ENCODE measurements at places on chromosomes 13 and 19.

- no peak for DNase-seq
These were observed 132.9 kb downstream of the RAP2A start for GRCh38 chr13:97566907-97567306.

DNA sequence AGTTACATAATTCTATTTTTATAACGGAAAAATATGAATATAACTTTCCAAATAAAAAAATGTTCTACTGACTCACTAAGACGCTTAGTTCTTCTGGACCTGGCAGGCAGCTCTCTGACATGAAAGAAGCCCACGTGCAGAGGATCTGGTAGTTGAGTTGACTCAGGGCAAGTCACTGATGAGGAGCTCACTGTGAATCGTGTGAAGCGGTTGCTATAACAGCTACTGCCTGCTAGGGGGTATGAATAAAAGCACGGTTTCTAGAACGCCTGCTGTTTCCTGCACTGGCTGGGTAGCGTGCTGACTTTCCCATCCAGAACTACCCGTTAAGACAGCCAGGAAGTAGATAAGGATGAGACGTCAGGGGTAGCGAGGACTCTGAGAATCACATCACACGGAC, 54.7 kb upstream of the WASF3 start:
- no peak for DNase-seq

DNA sequence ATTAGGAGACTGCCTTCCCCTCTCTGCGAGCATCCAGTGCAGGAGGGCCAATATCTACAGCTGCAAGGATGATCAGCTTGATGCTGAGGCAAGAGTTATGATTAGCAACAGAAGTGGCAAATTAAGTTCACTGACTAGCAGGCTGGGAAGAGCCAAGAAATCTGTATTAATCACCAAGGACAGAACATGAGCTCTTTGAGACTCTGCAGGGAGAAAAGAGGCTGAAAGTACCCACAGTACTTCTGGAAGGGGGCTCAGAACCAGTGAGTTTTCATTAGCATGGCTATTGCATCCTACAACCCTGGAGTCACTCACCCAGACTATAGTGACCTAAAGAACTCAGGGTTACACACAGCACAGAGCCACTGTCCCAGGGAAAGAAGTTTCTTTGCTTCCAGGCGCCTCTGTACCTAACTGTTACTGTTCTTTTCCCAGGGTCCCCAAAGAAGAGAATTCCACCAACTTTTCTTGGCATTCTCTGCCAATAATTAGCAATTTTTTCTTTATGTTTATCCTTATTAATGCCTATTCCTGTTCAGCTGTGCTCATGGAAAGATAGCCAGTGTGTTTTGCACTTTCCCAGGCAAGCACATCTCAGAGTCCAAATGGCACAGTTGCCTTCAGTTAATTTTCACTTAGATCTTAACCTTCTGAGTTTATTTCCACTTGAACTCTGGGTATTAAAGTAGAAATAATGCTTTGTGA, 25.8 kb upstream of the MEDAG start:
- no peak for DNase-seq

- DNase-seq, result no peak
These were observed 291.9 kb downstream of the PCDH20 start for GRCh38 chr13:61123538-61124289.

DNA sequence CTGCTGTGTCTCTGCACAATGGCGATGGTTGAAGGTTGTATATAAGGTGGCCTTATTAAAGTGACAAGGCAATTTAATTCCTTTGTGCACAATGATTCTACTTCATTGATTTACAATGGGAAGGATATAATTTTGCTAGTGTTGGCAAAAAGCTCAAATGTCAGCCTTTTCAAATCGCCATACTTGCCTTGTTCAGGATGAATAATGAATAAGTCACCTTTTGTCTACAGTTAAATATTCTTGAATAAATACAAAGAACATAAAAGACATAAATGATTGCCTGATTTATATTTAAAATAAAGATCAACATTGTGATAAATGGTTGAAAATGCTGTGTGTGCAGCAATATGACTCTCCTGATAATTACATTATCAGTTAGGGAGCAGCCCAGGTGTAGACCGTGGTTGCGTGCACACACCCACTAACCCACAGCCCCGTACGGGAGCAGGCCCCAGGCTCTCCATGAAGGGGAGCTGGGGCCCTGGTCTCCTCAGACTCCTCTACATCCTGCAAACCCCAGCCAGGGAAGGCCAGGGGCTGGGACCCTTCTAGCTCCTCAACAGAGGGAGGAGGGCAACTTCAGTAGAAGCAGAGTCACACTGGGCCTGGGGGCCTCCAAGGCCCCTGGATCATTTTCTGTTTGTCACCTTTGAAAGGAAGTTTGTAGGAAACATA, 64.9 kb downstream of the TEX29 start:
- no peak for DNase-seq

DNA sequence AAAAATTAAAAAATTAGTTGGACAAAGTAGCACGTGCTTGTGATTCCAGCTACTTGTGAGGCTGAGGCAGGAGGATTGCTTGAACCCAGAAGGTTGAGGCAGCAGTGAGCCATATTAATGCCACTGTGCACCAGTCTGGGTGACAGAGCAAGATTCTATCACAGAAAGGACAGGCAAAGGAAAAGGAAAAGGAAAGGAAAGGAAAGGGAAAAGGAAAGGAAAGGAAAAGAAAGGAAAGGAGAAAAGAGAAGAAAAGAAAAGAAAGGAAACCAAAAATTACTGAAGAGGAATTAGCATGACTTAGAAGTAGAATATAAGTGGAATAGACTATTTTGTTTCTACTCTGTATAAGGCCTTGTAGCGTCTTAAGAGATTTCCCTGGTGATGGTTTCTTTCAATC, 122.3 kb downstream of the RBM26 start:
- no peak for DNase-seq

DNA sequence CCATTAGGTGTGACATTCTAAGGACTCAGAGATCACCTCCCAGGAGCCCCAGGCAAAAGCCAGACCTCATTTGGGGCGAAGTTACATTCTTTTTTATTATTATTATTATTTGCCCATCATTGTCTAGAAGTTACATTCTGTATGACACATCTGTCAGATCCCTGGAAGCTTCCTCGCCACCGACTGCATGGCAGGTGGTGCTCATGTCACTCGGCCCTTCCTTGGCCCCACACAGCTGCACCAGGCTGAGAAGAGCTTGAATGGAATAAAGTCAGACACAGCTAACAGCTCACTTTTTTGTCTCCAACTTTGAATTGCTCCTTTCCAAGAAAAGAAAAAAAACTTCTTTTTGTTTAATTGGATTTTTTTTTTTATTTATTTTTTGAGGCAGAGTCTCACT, 41.4 kb upstream of the LDLR start:
- no peak for DNase-seq

- DNase-seq, result no peak
These were observed 1.1 kb downstream of the ZFP30 start for GRCh38 chr19:37654118-37654517.

DNA sequence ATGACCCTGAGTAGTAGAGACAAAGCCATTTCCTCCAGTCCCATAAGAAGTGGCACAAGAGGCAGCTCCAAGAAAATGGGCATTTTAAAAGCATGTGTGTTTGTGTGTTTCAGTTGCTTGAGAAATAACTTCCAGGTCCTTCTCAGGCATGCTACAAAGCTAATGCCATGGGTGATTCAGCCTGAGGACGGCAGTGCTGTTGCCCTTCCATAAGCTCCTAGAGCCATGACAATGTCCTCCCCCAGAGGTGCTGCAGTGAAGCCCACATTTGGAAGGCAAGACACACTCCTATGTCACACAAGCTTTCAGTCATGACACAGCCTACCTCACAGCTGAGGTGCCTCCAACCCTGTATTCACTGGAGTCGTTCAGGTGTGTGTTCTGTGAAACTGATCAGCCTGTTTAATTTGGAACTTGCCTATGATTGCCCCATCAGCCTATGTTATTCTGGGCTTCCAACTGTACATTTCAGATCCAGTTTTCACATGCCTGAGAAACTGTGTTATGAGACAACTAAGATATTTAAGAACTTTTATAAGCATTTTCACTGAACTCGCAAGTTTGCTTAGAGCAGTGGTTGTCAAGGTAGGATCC, 213.6 kb downstream of the FOXO1 start:
- no peak for DNase-seq

DNA sequence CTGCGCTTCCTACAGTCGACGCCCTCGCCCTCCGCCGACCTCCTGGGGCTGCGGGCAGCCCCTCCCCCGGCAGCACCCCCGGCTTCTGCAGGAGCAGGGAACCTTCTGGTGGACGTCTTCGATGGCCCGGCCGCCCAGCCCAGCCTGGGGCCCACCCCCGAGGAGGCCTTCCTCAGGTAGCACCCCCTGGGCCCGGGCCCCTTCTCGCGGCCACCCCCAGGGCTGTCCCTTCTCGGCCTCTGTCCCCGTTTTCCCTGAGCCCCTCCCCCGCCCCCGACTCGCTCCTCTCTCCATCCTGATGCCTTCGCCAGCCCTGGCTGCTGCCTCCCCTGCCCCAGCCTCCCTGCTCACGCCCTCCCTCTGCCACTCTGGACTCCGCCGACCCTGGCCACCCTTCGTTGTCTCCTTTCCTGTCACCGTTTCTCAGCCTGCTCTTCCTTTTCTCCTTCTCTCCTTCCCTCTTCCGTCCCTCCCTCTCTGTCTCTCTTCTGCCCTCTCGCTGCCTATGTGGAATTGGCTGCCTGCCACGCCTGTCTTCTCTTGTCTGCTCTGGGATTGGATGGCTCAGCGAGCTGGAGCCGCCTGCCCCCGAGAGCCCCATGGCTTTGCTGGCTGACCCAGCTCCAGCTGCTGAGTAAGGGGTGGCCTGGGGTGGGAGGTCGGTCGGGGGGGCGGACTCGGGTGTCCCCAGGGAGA, 11.0 kb downstream of the FUZ start:
- DNase-seq, result peak; percentile 90

DNA sequence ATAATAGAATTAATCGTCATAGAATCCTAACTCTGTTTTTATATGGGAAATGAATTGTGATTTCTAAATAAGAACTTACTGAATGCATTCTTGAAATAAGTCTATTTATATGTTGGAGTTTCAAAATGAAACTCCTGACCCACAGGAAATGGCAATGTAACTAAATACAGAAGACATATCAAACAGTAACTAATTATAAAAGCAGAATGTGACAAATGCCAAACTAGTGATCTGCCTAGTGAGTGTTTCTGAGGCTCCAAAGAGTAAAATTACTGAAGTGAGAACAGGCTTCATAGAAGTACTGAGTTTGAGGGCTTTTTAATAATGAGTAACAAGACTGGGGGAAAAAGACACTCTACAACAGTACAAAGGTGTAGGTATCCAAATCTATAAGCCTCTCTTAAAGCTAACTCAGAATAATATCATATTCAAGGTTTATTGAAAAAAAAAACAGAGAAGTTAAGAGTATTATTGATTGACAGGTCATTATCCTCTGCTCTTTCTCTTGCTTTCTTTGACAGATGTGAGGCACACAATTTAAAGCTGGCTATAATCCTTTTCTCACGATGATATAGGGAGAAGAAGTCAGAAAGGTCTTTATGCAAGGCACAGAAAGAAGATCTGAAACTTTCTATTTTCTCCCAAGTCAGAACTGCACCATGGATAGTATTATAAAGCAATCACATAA, 17.4 kb upstream of the ATXN8OS start:
- DNase-seq, result no peak

- no peak for DNase-seq
These were observed 39.2 kb upstream of the TNFSF11 start for GRCh38 chr13:42534785-42535184.

GRCh38 chr13:21478881-21479808, 20.0 kb upstream of the ZDHHC20 start:
- peak; percentile 79 for DNase-seq

DNA sequence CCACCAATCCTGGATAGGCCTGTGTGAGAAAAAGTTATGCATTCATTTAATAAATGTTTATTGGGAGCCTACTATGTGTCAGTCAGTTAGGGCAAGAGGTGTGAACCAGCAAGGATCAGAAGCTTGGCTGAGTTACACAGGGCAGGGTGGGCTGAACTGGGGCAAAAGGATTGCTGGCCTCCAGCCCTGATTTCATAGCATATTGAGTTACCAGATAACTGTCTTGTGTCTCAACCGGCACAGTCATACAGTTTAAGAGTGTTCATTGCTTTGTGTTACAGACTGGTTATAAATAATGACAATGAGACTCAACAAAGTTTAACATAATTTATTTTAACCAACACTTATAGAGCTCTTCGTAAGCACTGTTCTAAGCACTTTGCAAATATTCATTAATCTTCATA, 253.8 kb downstream of the DLEU7 start:
- no peak for DNase-seq

DNA sequence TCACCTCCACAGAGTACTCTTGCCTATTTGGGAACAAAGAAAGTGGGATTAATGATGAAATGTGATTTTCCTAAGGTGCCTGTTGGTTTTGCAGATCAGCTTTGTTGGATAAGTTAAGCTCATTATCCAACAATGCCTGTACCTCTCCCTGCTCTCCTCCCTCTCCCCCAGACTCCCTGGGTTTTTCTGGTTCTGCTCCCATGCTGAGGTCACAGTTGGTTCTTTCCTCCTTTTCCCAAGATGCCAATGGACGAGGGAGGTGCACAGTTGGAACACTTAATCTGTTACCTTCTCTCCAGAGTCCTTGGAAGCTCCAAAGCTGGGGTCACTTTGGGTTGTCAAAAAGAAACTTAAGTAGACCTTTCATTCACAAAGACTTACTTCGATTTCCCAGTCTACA, 1.6 kb downstream of the OXGR1 start:
- DNase-seq, result no peak

DNA sequence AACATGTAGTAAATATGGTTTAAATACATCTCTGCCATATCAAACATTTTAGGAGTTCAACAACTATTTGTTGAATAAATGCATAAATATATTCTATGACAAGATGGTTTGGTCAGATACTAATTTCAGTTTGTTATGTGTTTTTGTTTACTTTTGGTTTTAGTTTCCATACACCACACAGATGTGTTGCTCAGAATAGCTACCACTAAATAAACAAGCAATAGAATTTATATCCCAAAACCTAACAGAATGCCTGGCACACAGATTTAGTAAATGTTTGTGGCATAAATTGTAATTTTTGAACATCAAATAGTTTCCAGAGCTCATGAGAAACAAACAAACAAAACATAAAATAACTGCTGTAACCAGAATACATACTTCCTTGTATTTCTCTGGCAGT, 126.8 kb upstream of the ATXN8OS start:
- no peak for DNase-seq

GRCh38 chr19:9644472-9644871, 23.4 kb upstream of the ZNF561 start:
- DNase-seq, result no peak

DNA sequence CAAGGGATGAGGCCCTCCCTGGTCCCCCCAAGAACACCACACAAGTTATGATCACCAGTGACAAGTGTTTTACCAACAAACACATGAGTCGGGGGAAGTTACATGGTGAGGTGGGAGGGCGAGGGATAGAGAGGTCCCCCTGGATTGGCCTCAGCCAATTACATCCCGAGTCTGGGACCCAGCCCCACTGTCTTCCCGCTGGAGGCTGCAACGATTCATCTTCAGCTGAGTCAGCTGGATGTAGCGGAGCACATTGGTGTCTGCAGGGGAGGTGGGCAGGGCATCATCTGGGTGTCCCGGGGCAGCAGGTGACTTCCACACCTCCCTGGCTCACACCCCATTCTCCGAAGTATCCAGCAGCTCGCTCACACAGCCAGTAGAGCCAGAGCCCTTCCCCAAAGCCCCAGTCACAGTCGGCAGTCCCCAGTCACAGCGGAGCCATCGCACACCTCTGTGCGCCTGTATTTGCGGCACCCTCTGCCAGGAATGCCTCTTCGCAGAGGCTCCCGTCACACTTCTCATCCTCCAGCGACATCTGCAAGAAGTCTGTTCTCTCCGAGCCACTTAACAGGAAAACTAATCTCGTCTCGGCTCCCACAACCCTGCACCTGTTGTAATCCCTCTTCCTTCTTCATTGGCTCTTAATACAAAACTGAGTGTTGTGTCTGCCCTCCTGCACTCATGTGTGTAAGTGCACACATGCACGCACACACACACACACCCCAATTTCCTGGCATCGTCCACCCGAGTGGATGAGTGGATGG, 2.0 kb downstream of the TTC9B start:
- no peak for DNase-seq

Data from mucosa of gallbladder (tissue), 1 donor.